Esophagus squamous epithelium (tissue), 5 donors: ENCODE measurements at places on chromosomes 1 and 21.

- no peak for DNase-seq
These were observed 10.0 kb upstream of the C1orf115 start for GRCh38 chr1:220680085-220680687.

DNA sequence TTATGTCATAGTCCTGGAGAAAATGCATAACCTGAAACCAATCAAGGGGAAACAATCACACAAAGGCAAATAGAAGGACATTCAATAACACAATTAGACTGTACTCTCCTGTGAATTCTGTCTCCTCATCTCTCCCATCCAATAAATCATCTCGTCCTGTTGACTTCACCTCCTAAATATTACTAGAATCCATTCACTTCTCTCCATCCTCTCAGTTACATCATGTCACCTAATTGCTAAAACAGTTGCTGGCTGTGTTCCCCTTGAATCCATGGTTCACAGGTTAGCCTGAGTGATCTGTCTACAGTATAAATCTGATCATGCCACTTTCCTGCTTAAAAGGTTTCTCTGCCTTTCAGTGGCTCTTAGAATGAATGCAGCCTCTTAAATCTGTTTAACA is 220.2 kb downstream of the TGFB2 start:
- DNase-seq = no peak

DNA sequence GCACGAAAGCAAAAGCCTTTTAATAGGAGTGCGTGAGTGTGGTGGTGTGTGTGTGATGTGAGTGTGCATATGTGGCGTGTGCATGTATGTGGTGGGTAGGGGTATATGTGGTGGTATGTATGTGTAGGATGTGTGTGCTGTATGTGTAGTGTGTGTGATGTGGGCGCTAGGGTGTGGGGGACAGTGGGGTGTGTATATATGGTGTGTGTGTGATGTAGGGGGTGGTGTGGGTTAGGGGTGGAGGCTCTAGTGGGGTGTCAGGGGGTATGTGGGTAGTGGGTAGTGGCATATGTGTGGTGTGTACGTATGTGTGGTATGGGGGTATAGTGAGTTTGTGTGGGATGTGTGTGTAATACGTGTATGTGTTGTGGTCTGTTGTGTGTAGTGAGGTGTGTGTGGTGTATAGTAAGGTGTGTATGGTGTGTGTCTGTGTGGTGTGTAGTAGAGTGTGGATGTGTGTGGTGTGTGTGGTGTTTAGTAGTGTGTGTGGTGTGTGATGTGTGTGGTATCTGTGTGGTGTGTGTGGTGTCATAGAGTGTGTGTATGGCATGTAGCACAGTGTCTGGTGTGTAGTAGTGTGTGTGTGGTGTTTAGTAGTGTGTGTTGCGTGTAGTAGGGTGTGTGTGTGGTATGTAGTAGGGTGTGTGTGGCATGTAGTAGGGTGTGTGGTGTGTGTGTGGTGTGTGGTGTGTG is 86.0 kb downstream of the SYT2 start:
- no peak for DNase-seq

GRCh38 chr1:93603106-93603505 is 78.5 kb downstream of the BCAR3 start:
- no peak for DNase-seq

DNA sequence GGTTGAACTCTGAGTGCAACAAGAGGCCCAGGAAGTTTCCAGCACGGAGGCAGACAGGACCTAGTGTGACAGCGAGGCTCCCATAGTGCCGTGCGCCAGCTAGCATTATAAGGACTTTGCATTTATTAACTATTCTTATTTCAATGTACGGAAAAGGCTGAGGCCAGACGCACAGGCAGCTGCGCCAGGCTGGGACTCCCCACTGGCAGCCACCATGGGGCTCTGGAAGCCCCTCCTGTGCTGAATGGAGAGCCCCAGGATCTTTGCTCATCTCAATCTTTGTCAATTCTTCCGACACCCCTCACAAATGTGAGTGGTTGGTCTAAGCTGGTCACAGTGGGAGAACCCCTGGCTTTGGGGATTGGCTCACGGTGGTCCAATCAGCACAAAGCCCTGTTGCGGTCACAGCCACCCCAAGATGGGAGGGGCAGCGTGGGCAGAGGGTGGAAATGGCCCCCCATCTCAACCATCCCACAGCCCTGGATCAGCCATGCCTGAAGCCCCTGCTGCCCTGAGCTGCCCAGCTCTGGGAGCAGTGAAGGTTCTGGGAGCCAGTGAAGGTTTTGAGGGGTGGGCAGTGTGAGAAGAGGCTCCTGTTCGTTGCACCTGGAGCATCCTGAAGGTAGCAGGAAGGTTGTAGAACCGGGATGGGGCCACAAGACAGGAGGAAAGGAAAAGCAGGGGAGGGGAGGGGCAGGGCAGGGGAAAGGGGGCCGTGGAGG is 59.5 kb upstream of the ADARB1 start:
- DNase-seq = no peak

DNA sequence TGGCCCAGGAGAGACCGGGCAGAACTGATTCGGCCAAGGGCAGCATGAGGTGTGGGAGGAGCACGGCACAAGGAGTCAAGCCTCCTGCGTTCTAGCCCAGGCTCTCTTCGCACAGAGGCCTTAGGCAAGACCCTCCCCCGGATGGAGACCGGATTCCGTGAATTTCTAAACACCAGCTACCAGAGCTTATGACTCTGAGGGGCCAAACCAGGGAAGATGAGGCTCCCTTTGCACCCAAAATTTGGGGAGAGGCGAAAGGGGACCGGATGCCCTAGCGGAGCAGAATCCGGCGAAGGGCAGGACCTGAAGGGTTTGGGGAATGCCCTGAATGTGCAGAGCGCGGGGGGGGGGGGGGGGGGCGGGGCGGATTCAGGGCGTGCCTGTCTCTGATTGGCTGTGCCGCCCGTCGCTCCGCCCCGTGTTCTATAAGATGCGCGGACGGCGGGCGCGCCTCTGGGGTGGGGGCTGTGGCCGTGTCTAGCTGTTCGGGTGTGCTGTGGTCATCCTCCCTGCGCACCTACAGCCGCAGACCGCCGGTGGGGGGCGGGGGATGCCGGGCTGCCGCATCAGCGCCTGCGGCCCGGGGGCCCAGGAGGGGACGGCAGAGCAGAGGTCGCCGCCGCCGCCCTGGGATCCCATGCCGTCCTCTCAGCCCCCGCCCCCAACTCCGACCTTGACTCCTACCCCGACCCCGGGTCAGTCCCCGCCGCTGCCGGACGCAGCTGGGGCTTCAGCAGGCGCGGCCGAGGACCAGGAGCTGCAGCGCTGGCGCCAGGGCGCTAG is at the start of gene TRNP1:
TRNP1 (plus strand) TSS at position 456 of the 783 bp plus-strand sequence; CDS start at position 551, 95 bp downstream.
- no peak for DNase-seq

GRCh38 chr1:38834937-38835827 is 24.4 kb downstream of the RRAGC start:
- no peak for DNase-seq

DNA sequence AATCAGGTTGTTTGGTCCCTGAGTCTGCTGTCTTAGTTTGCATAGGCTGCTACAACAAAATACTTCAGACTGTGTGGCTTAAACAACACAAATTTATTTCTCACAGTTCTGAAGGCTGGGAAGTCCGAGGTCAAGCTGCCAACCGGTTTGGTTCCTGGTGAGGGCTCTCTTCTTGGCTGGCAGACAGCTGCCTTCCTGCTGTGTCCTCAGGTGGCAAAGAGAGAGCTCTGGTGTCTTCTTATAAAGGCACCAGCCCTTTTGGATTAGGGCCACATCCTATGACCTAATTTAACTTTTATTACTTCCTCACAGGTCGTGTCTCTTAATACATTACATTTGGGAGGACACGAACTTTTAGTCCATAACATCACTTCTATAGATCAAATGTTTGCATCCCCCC is 89.6 kb upstream of the CD34 start:
- DNase-seq = no peak

GRCh38 chr1:80657044-80657643 is 1143.6 kb upstream of the ADGRL2 start:
- DNase-seq = no peak

DNA sequence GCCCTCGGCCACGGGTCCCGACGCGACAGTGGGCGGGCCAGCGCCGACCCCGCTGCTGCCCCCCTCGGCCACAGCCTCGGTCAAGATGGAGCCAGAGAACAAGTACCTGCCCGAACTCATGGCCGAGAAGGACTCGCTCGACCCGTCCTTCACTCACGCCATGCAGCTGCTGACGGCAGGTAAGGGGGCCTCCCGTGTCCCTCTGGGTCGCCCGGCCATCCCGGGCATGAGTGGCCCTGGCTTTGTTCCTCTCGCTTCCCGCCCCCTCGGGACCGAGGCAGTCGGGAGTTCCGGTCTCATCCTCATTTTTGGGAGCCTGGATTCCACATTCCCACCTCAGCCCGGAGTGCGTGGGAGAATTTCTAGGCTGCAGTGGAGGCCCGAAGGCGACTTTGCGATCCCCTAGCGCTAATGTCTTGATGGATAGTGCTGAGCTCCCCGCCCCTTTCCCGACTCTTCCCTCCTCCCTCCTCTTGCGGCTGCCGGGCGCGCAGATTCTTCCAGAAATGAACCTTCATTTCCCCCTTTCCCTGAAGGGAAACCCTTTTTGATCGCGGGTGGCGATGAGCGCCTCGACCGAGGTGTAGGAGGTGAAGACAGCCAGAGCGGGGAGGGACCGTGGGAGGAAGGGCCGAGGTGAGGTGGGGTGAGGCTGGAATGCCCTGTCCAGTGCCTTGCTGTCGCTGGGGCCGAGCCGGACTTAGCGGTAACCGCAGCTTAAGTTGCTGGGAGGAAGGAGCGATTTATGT is 705 bp downstream of the KHDRBS1 start:
- DNase-seq = no peak

DNA sequence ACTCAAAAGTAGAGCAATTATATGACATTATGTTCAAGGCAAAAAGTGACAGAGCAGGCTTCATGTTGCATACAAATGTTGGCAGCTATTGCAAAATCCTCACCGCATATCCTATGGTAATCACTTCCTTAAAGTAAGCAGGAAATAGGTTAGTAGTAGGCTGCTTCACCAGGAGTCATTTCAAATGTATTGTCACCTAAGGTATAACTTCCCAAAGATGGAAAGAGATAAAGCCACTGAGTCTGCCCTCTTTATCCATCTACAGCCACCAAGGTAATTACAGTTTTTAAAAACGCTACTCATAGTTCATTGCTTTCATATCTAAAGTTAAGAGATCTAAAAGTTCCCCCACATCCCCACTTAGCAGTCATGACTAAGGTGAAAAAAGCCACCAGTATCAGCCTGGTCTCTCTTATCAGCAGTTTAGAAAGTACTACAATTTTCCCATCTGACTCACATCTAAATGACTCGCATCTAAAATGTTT is 31.6 kb upstream of the UBE2U start:
- no peak for DNase-seq

- DNase-seq = no peak
These were observed 84.1 kb downstream of the PGBD5 start for GRCh38 chr1:230342019-230342418.

DNA sequence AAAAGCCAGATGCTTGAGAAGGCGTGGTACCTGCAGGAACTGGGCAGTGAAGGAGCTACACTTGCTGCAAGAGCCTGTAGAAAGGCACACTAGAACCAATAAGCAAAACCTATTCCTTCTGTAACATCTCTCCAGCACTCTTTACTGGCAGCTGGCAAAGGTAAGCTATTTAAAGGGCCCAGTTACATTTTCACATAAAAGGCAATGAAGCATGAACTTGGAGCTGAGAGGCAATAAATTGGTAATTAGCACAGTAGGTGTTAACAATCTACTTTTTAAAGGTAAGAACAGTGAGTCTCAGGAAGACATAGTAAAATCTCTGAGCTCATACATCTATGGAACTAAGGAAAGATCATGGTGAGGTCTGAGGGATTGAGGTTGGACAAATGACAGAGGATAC is 167.1 kb upstream of the OLFM3 start:
- DNase-seq = no peak

- DNase-seq = no peak
These were observed 10.3 kb downstream of the CLIC6 start for GRCh38 chr21:34679051-34679450.

DNA sequence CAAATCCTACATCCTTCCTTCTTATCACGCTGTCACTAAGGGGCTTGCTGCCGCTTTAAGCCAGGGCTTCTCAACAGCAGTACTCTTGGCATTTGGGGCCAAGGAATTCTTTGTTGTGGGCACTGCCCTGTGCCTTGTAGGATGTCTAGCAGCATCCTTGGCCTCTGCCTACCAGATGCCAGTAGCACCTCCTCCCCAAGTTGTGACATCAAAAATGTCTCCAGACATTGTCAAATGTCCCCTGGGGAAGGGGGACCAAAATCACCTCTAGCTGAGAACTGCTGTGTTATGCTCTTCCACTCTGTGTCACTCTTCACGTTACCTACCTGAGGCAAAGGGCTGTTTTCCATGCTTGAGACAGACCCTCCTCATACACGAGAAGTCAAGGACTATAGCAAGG is 400.3 kb upstream of the POU3F1 start:
- DNase-seq = no peak

DNA sequence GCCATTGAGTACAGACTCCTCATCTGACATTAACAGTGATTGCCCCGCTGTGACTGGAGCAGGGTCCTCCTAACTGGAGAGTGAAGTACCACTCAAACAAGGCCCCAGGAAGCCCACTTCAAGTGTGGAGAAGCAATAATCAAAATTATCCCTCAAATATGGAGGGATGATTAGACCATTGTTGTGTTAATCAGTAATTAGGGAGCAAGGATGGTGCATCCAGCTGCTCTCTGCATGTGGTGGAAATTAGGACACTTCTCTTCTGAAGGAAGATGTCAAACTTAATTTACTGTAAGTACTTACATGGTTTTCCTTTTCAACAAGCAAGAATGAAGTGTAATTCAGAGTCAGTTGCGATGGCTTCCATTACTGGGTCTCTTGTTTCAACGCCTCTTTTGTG is 3.4 kb upstream of the ZP4 start:
- no peak for DNase-seq

GRCh38 chr1:83882906-83883305 is 116.0 kb downstream of the TTLL7 start:
- no peak for DNase-seq

DNA sequence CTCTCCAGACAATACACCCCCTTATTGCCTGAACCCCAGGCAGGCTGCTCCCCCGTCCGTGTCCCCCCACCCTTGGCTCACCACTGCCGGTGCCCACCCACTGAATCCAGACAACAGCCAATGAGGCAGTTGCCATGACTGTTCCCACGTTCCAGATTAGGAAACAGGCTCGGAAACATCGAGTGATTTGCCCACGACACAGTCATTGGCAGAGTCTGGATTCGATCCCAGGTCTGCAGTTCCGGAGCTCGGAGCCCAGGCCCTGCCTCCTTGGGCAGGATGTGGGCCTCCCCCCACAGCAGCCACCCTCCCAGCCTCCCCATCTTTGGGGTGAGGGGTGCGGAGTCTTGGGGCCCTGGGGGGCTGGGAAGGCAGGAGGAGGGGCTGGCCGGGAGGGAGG is 20.3 kb upstream of the CLSTN1 start:
- no peak for DNase-seq
